Activated CD4-positive, CD25-positive, alpha-beta regulatory T cell (primary cell): ENCODE measurements at places on chromosomes 1 and 21.

DNA sequence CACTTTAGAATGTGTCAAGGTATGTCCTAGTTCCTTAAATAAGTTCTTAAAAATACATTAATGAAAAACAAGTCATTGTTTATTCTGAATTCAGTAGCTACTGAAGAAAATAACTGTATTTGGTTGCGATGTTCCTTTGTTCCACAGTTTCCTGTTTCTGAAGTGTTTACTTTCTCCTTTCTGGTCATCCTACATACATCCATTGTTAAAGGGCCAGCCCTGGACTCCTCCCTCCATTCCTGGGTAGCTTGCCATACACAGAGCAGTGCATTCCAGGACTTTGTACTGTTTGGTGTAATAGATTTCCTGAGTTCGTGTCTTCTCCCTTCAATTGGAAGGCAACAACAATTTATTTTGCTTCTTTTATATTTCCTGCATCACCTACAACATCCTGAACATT is 845.4 kb upstream of the CXADR start:
- DNase-seq: no peak

DNA sequence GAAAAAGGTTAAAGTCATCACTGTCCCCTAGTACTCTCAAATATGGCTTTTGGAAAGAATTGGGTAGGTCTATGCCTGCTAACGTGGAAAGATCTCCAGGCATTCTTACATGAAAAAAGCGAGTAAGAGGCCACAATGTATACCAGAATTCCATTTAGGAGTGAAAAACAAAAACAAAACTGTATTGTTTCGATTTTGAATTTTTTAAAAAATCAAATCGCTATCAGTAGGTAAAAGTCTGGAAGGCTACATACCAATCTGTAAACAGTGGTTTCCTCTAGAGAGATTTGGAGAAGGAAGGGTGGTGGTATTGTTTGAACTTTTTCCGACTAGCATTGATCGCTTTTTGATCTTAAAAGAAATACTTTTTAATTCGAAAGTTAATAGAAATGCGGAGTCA is 55.9 kb downstream of the RRAGC start:
- no peak for DNase-seq

GRCh38 chr1:161199506-161200139 is 769 bp upstream of the ADAMTS4 start:
- no peak for DNase-seq

DNA sequence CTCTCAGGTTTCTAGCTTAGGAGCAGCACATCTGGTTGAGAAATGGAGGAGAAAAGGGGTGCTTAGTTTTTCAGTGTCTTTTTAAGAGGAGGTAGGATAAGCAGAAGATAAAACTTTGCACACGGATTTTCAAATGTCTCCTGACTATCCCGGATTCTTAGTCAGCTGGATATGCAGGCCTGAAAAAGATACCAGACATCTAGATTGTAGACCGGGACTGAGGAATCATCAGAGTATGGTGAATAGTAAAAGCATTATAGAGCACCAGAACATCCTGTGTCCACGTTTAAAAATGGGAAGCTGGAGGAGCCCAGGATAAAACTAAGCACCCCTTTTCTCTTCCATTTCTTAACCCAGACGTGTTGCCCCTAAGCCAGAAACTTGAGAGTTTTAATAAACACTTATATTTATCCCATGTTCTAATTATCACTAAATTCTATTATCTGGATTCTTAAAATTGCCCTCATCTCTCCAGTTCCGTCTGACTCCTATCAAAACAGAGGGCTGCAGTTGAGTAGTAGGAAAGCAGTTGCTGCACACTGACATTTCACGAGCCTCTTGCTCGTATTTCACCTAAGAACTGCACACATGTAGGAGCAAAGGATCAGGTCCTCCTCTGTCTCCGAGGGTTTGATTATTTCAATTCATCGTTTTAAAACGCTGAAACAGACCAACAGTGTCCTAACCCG is 609 bp downstream of the PIGK start:
- no peak for DNase-seq

- DNase-seq: no peak
Measured at GRCh38 chr1:6097117-6097595, 51.5 kb downstream of the KCNAB2 start.

DNA sequence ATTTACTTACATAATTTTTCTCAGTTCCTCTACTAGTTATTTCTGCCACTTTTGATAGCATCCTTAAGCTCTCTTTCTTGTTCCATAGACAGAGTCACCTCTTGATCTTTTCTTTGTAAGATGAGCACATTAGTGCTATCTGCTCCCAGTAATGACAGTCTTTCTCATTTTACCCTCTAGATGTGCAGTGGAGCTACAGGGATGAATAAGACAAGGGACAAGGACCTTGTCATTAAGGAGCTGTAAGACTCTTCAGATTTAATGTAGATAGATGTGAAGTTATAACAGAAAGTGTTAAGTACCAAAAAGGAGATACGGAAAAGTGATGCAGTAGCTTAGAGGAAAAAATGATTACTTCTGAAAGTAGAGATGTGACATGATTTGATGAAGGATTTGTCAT is 20.4 kb downstream of the SCP2 start:
- no peak for DNase-seq

GRCh38 chr1:226827458-226827857 is 43.0 kb upstream of the PSEN2 start:
- DNase-seq: no peak

DNA sequence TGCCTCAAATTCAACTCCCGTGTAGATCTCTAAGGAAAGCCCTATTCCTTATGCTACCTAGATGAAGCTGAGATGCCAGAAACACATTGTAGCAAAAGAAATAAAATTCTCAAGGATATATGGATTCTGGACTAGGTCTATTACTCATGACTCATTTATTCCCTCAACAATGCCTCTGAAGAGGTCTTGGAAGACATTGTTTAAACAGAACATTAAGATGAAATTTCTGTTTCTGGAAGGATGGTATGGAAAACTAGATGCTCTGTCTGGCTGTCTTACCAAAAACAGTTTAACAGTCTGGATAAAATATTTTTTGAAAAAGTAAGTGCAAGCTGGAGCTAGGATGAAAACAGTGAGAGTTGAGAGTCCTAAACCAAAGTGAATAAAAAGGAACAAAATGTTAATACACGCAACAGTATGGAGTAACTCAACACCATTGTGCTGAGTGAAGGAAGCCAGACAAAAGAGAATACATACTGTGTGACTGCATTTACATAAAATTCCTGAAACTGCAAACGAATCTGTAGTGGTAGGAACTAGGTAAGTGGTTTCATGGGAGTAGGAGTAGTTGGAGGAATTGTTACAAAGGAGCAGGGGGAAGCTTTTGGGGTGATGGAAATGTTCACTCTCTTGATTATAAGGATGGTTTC is 59.3 kb upstream of the GNG12 start:
- no peak for DNase-seq

DNA sequence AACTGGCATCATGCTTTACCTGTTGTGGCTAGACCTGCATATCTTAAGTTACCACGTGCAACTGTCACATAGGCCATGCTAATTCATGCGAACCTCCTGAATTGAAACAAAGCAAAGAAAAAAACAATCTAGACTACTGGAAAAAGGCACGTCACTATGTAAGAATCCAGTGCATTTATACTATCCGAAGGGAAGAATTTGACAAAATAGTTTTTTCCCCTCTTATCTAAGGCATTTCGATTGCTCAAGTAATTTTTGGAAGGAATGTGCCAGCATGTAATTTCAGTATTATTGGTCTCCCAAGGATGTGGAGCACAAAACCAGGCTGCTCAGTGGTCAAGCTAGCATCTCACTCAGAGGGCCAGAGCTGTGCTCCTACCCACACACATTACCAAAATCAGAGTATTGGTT is 31.5 kb upstream of the C1orf198 start:
- no peak for DNase-seq

- no peak for DNase-seq
Measured at GRCh38 chr1:241972703-241973369, 15.3 kb downstream of the BECN2 start.

DNA sequence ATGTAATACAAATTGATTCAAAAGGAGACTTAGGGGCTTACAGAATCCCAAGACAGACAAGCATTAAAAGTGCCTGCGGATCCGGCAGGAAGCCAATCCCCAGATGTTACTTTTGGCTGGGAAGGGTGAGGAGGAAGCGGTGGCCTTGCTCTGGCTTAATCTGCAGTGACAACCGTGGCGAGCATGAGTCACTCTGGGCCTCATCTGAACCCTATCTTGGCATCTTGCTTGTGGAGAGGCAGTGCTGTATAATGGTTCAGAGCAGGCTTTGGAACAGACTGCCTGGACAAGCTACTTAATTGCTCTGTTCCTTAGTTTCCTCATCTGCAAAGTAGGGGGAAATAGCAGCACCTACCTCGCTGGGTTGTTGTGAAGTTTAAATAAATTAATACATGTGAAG is 74.1 kb downstream of the XCL2 start:
- DNase-seq: no peak

DNA sequence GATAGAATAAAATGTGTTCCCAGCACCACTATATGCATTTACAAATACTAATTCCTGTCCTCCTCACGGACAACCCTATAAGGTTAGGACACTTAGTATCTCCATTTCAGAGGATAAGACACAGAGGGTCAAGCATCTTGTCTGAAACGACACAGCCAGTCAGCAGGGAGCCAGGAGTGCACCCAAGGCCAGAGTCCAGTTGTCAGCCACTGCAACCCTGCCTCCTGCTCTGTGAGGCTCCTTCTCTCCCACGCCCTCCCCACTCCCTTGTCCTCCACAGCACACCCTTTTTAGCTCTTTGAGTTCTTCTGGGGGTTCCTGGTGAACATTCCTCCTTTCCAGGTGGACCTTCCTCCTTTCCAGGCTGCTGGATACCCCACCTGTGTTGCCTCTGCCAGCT is 119.0 kb upstream of the TNR start:
- no peak for DNase-seq

GRCh38 chr1:63728611-63729226 is 45.1 kb upstream of the ROR1 start:
- DNase-seq: no peak

GRCh38 chr1:92913093-92913819 is 48.0 kb downstream of the DIPK1A start:
- DNase-seq: no peak

DNA sequence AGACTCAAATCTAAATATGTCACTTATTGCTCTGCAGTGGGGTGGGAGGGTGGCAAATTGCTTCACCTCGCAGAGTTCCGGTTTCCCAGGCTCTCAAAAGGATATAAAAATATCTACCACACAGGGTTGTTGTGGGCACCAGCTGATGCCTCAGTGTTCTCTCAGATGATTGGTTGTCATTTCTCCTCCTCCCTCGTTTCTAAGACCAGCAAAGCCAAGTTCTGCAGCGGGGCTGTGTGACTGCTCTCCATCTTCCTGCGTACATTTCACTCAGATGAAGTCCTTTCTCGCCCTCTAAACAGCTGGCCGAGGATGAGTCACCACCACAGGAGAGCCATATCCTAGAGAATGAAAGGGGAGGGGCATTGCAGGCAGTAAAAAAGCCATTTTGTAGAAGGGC is 35.0 kb upstream of the VWA5B1 start:
- DNase-seq: no peak

DNA sequence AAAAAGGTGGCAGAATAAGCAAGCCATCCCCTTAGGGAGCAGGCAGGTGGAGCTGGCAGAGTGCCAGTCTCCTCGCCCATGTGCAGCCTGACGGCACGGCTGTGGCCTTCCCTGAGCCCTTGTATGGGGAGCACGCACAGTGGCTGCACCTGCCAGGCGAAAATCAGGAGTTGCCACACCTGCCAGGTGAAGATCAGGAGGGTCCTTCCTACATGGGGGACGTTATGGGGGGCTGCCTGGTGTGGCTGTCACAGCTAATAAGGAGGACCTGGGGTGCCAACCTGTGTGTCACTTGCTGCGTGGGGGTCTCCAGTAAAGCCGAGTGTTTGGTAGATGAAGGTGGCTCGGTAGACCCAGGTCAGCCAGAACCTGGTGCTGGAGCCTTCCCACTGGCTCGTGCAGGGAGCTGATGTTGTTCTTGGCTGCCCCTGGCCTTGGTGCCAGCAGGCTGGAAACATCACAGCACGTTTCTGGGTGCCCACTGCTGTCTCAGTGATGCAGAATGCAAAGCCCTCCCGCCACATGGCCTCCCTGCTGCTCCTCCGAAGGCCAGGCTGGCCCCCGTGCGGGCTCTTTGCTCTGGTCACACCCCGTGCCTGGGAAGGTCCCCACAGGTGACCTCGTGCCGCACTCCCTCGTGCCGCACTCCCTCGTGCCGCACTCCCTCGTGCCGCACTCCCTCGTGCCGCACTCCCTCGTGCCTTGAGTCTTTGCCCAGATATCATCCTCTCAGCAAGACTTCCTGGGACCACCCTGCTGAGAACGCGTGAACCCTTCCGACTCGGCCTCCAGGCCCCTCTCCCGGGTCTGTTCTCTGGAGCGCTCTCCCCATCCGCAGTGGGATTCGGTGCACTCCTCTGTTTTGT is 55.4 kb downstream of the SLC37A1 start:
- DNase-seq: no peak

DNA sequence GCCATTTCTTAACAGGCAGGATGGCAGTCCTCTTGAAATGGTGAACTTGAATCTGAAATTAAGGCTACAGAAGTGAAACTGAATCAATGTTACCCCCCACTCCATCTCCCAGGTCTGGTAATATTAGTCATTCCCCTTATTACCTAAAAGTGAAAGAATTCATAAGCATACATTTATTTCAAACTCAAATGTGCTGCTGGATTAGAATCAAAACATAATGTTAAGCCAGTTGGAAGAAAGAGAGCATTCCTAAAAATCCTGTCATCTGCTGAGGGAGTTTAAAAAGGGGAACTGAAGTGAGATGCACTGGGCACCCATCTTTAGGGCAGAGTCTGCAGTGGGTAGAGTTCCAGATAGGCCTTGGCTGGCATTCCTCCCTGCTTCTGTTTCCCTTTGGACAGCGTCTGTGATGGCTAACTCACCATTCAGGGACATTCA is 17.4 kb downstream of the KIAA0319L start:
- no peak for DNase-seq

DNA sequence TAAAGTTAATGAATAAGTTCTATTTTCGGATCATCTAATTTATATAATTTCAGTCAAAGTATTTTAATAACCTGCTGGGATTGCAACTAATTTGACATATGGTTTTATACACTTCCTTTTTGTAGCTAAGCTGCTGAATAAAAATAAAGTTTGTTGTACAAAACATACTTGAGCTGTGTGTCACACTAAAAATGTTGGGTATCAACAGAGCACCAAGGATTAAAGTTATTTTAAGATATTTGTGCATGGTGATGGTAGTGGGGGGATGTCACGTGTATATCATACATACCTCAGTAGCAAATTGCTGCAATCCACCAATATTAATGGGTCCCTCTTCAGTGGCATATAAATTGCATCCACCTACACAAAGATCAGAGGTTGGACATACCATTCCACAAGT is 199.6 kb downstream of the DPYD start:
- no peak for DNase-seq

GRCh38 chr1:115283681-115284146 is 54.3 kb downstream of the NGF start:
- no peak for DNase-seq

GRCh38 chr1:67390041-67390887 is 39.9 kb downstream of the SERBP1 start:
- DNase-seq: no peak

GRCh38 chr1:59484096-59484495 is 187.2 kb downstream of the FGGY start:
- DNase-seq: no peak
